ENCODE measurements at places on chromosomes 16 and 17.

DNA sequence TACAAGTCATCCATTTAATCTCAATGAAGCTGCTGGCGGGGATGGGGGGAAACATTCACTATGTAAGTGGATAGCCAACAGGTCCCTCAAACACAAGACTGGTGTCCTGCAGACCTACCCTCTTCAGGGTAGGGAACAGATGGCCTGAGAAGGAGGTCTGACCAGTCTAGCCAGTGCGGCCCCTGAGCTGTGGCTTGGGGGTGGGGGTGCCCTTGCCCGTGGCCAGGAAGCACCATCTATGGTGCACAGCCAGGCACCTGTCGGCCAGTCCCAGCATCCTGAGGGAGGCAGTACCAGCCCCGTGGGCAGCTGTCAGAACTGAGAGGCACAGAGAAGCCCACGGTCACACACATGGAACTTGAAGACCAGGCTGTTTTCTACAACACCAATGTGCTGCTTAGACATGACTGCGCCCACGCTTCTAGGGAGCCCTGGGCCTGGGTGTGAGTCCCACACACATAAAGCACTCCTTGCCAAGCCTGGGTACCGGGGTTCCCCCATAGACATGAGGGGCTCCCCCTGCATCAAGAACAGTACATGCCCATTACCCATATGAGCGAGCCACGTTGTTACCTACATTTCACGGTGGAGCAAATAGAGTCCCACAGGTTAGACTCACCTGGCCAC lies 40.9 kb downstream of the RMI2 start:
- DNase-seq: no peak

DNA sequence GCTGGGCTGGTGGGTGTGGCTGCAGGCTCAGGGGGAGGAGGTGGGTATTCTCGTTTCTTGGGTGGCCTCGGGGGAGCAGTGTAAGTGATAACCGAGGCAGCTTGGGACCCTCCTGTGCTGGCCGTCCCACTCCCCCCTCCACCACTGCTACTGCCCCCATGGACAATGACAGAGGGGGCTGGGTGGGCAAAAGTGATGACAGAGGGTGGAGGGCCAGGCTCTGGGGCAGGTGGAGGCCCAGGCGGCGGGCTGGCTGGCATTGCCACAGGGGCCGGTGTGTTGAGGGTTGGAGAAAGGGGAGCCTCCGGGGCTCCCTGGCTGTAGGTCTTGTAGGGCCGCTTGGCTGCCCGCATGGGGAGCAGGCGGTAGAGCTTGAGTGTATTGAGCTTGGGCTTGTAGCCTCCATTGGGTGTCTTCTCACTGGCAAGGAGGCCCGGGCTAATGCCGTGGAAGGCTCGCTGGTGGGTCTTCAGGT lies 16.0 kb downstream of the ZBTB4 start:
- DNase-seq: no peak

- peak; percentile 77 for DNase-seq
These were observed 1.5 kb downstream of the LRRC3C start for GRCh38 chr17:39928858-39929645.

DNA sequence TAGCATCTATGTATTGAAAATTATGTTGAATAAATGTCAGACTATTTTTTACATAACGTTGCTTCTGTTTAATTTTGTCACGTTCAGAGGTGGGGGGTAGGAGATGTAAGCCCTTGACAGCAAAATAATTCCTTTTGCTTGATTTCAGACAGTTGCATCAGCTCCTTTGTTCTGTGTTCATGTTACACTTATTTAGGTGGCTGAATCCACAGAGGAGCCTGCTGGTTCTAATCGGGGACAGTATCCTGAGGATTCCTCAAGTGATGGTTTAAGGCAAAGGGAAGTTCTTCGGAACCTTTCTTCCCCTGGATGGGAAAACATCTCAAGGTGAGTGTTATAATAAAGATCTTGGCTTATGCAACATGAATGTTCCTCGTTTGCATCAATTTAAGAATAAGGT lies 4.5 kb downstream of the HERPUD1 start:
- no peak for DNase-seq

- DNase-seq: no peak
These were observed 626.6 kb downstream of the CDH8 start for GRCh38 chr16:61409604-61410003.

DNA sequence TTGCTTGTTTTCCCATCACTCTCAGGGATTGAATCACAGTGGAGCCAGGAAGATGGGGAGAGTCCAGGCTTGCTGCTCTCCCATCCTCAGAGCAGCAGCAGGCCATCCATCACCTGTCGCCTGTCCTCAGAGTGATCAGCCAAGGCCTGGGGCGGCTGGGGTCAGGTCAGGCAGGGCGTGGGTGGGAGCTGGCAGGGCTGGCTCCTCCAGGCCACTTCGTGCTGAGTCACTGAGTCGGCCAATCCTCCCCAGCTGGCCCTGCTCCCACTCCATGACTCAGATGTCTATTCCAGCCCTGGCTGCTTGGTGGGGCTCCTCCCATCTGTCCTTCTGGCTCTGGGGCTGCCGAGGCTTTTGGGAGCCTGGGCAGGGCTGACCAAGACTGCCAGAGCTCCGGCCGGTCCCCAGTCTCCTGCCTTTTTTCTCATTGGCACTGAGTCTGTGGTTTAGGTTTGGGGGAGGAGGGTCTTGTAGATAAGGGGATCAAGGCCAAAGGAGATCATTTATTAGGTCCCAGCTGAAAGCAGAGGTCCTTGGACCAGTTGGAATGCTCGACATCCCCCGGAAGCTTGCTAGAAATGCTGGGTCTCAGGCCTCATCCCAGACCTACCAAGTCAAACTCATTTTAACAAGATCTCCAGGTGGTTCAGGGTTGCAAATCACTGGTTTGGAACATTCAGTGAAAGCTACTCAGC lies 72.7 kb downstream of the ABCC1 start:
- DNase-seq: peak; percentile 92

DNA sequence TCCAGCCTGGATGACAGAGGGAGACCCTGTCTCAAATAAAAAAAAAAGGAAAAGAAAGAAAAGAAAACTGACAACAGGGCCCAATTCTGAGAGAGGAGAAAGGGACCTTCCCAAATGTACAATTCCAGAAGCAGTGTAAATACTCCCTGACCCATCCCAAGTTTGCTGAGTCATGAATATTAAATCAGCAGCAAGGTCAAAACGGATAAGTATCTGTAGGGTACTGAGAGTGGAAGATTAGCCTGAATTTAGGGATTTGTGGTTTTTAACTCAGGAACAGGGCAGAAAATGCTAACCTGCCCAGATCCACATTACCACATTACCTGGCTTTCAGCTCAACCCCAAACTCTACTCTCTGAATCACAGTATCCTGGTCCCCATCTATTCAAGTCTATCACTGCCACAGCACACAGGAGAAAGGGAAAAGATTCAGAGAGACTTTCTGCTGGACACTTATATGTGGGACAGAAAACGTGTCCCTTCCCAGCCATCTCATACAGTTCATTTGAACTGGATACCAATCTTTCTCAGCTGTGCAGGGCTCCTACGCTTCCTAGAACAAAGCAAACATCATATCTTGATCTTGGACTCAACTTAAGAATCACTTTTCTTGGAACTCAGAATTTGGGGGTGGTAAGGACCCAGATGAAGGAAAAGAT lies 2.9 kb downstream of the FXR2 start:
- DNase-seq: no peak

DNA sequence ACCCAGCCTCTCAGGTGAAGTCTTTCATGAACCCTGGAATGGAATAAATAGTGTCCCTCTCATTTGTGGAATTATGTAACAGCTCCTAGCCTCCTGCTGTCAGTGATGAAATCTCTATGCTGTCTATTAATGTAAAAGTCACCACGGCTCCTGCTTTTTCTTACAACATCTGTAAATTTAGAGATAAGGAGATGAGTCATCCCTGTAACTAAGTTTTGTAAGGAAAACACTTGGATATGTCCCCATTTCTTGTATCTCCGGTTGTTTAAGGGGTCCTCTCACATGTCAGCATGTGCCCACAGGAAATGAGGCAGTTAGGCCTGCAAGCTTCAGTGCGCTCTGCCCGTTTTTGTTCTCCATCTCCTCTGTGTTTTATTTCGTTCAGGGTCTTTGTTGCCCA lies 2.8 kb upstream of the NAT9 start:
- DNase-seq: no peak

- no peak for DNase-seq
These were observed 45.5 kb downstream of the C16orf82 start for GRCh38 chr16:27112093-27112811.

GRCh38 chr17:75442168-75443103 lies 14.0 kb upstream of the TMEM94 start:
- DNase-seq: no peak

GRCh38 chr17:72393553-72393952 lies 272.7 kb downstream of the SOX9 start:
- DNase-seq: peak; percentile 72

DNA sequence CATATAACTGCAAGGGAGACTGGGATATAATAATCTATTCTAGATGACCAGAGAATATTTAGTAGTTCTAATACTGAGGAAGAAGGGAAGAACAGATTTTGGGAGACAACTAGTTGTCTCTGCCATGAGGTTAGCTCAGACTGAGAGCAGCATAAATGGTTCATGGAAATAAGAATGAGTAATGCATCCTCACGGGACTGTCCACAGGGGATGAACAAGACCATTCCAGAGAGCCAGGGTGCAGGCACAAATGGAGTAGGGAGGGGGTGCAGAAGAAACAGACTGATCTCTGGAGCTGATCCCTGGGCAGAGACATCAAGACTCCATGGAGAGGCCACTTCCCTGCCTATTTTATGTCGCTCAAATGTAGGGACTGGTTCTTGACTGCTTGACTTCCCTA lies 30.4 kb downstream of the NLRC5 start:
- DNase-seq: no peak

- no peak for DNase-seq
These were observed 258.2 kb upstream of the TNRC6C start for GRCh38 chr17:77700165-77700881.

DNA sequence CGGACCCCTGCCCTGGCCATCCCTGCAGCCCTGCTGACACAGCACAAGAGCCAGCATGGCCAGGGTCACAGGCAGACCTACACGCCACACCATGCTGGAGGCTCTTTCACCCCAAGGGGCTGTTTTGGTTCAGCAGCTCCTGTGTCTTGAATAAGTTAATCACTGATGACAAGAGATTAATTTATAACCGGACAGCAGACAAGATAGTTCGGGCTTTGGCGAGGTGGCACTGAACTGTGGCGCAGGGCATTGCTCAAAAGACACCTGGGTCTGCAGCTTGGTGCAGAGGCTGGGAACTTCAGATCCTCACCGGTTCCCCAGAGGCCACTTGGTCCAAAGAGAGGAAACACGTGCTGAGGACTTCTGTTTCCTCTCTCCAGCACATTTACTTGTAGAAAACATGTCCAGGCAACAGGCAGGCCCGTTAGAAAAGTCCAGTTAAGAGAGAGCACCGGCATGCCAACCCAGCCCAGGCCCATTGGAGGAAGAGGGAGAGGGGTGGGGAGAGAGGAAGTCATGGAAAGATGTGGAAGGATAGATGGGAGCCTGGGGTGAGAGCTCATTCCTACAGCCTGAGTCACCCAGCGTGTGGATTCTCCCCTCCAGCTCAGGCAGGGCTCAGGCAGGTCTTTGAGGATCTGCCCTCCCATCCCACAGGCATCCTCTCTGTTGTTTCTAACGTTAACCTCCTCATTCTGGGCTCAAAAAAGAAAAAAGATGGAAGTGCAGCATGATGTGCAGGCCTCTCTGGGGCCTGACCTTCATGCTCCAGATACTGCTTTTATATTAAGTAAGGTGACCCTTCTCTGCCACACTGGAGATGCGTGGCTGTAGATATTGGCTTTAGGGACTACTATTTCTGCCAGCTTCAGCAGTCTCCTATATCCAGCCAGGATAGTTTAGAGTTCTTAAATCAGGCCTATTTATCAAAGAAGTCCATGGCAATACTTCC lies 80.0 kb upstream of the HNF1B start:
- peak; percentile 86 for DNase-seq

DNA sequence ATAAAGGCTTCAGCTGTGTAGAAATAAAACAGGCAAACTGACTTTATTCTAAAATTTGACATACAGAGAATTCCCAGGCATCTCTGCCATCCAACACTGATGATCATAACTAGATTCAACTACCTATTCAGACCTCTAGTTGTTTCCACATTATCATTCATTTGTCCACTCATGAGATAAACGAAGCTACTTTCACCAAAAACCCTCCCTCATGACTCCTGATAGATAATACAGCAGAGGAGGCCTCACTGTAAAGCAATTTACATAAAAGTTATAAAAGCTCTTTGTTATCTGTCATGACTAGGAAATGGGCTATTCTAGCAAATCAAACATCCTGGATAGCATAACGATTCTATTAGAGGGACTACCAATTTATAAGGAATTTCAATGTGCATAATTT lies 19.6 kb upstream of the RFFL start:
- no peak for DNase-seq

DNA sequence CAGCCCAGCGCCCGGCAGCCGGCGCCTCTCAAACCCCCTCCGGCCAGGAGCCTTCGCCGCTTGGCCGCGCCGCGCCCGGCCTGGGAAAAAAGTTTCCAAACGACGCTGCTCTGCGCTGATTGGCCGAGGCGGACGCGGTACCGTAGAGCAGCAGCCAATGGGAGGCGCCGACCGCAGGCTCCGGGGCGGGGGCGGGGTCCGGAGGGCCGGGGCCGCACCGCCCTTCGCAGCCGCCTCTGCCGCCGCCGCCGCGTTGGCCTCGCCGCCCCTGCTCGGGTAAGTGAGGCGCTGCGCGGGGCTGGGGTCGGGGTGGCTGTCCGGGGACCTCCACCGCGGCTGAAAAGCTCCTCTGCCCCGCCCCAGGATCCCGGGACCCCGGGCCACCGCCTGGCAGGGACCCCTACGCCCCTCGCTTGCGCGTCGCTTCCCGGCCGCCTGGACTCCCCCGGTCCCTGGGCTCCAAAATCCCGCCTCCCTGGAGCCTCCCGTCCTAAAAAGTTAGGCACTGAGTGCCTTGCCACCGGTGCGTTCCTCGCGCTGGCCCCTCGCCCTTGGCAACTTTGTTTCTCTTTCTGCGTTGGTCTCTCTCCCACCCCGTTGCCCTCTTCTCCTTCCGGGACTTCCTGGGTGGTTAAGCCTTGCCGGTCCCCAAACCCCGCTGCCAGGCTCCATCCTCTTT lies at the start of gene NDE1:
Gene NDE1, plus strand, starts transcription at position 227 of the 679 bp plus-strand sequence. CDS start 14,534 bp downstream, outside the sequence.
- DNase-seq: peak; percentile 96

- DNase-seq: no peak
These were observed 485.9 kb upstream of the GOT2 start for GRCh38 chr16:59220011-59220410.

DNA sequence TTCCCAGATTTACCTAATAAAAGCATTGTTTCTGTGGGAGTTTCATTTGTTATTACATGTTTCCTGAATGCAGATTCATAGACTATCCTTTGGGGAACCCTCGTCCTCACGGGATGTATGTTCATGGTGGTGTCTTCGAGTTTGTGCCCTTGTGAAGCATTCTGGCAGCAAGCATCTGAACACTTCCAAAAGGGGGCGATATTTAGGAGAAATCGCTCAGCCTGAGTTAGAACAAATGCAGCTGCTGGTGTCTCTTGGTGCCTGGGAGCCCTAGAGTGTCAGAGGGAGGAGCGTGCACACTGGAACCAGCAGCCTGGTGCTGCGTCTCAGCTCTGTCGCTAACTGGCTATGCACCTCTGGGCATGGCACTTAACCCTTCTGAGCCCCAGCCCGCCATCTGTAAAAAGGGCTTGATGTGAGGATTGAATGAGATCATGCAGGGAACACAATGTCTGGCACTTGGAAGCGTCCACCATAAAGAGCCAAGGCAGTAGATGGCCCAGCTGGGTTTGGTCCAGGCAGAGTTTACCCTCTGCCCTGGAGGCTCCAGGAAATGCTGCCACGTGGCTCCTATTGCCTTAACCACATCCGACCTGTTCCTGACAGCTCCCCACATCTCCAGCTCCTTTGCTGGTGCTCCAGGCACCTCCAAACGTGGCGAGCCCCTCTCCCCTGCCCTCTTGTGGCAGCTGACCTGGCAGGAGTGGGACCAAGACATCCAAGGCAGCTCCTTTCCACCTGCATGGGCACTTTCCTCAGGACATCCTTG lies 25.0 kb upstream of the C16orf78 start:
- no peak for DNase-seq
